Stimulated activated CD4-positive, alpha-beta T cell treated with anti-CD3 and anti-CD28 coated beads, Interleukin-2, amount 100 ng/mL, for 24 hours (primary cell): ENCODE measurements at places on chromosomes 7 and 10.
A peak's percentile ranks its signal among the peaks of the same experiment; 100 is the strongest.

- DNase-seq = no peak
Measured at GRCh38 chr10:32049113-32049512, 7.1 kb downstream of the KIF5B start.

DNA sequence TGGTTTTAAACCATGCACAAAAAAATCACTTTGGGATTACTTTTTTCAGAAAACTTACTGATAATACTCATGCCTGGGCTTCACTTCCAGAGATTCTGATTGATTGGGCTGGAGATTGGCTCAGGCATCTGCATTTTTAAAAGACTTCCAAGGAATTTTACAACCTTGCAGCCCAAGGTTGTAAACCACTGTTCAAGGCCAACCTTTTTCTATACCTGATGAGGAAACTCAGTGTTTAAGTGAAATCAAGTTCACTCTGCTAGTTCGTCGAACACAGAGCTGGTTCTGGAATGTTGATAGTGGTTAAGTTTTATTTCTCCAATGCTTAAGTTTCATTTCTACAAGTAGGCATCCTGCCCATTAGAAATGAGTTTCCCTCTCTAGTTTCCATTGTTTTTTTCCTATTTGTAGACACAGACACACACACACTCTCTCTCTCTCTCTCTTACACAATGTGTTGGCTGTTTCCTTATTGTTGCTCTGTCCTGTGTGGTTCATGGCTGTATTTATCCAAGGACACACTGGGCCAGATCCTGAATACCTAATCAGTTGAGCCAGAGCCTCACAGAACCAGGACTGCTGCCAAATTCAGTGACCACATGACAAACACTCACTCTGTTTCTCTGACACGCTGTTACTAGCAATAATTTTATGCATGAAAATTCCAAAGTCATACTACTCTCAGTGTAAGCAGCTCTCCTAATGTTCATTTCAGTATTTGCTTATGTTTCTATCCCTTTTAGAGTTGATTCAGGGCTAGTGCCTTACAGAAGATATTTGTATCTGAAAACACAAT lies 3.7 kb upstream of the IFIT1B start:
- no peak for DNase-seq

DNA sequence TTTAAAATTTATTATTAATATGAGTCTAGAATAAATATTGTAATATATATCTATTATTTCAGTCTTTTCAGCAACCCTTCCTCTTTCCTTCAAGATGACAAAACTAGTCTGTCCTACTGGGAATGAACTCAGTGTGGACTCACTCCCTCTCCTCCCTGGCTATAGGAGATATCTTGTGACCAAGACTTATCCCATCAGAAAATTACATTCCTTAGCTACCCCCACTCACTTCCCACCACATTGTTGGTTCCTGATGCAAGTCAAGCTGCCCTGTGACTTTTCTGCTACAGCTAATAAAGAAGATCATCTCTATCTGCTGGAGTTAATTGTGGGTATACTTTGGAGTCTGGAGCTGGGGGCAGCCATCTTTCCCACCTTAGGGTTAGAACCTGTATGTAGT lies 28.0 kb upstream of the MCU start:
- DNase-seq = no peak

DNA sequence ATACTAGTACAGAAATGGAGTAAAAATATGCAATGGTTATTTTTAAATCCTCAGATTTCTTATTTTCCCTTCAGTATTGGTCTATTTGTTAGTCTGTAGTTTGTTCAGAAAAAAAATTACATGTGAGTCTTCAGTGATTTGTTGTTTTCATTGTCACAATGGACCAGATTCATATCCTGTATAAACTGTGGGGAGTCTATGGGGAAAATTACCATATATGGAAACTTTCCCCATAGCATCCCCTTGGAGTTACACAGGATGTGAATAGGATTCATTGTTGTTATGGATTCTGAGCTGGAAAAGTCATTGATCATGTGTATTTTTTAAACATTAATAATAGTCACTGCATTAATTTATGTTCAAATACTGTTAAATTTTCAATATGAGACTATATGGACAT lies 72.6 kb downstream of the ST7 start:
- DNase-seq = no peak

DNA sequence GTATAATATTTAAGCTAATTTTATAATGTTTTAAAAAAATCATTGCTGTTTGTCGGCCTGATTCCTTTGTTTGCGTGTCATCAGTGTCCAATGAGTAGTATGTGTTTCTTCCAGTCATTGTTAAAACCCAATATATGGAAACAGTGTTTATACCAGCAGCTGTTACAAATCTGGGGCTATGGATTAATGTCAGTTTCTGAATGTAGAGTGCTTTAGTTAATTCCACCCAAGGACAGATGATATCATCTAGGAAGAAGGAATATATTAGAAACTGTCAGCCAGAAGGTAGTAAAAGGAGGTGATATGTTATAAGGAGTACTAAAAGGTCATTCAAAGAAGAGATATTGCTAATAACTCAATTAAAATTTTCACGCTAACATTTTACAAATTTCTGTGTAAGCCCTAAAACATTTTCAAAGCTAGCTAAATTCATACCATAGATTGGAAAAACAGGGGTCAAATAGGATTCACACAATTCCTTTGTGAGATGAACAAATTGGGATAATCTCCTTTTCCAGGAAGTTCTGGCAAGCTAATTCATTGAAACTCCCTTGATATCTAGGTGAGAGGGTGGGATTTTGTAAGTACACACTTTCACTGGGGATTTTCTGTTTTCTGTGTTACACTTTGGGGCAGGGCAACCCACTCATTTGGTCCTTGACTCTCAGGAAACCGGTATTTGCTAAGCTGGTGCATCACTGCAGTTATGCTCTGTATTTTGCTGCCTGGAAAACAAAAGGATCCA lies 448.8 kb downstream of the LRMDA start:
- no peak for DNase-seq

GRCh38 chr10:27020243-27020642 lies 80.1 kb downstream of the ANKRD26 start:
- DNase-seq = no peak

DNA sequence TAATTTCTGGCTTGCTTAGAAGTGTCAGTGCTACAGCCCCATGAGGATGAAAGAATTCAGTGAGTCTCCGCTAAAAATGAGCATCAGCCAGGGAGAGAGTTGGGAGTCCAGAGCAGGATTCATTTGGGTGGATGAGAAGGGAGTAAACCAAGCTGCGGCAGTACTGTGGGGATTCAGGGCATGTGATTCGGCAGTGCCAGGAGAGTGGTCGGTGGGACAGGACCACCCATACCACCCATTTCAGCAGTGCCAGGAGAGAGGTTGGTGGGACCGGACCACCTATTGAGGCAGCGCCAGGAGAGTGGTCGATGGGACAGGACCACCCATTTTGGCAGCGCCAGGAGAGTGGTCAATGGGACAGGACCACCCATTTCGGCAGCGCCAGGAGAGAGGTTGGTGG lies 144.2 kb downstream of the CELF2 start:
- DNase-seq = no peak

- DNase-seq = peak; percentile 58
Measured at GRCh38 chr10:75395066-75395931, 6.3 kb downstream of the ZNF503 start.

- no peak for DNase-seq
Measured at GRCh38 chr10:11014671-11015445, 2.8 kb upstream of the CELF2 start.

DNA sequence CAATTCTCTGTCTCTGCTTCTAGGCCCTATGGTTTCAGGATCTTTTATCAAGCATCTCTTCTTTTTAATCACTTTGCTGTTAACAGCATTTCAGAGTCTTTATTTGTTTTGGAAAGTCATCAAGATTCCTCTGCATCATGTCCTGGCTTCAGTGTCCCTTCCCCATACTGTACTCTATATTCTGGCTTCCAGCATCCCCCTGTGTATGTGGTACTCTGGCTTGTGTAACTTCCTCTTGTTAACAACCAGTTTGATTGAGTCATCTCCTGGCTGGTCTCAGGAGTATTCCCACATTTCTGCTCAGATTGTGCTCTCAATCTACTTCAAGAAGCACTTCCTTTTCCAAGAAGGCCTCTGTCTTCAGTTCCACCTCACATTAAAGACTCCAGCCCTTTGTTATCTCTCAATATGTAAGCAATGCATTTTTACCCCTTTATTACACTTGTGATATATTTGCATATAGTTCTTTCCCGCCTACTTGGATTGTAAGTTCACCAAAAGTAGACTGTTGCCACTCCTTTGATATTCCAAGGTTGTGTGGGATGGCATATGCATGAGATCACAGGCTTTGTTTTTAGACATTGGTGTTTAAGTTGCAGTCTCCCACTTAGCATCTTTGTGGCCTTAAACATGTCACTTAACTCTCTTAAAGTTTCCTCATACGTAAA lies 15.1 kb upstream of the ATE1 start:
- no peak for DNase-seq

DNA sequence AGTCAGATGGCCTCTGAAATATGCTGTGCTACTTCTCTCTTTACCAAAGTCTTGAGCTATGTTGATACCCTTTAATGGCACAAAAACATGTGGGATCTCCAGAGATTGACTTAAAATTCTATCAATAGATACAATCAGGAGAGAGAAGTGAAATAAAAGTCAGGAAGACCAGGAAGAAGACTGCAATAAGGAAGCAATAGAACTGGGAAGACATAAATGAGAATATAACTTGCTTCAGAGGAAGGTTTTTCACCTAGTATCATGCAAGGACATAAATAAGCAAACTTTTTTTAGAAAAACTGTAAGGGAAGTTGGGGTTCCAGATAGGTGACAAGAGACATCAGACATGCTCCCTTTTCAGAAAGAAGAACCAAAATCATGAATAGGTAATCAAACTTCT lies 227.3 kb downstream of the XPNPEP1 start:
- no peak for DNase-seq

- no peak for DNase-seq
Measured at GRCh38 chr7:98702021-98702420, 84.9 kb downstream of the NPTX2 start.

DNA sequence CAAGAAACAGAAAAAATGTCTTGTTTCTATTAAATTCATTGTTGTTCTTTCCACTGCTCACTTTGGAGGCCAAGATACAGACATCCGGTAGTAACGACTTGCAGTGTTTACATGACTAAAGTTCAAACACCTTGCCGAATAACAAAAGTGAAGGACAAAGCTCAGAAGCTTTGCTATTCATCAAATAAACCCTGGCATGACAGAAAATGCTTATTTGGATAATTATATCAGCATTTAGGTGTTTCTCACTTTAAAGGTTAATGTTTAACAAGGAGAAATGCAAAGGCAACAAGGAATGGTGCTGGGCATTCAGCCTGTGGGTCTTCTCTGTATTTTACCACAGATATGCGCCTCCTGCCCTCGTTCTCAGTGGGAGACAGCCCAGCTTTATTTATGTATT lies 5.4 kb upstream of the PTF1A start:
- DNase-seq = no peak

DNA sequence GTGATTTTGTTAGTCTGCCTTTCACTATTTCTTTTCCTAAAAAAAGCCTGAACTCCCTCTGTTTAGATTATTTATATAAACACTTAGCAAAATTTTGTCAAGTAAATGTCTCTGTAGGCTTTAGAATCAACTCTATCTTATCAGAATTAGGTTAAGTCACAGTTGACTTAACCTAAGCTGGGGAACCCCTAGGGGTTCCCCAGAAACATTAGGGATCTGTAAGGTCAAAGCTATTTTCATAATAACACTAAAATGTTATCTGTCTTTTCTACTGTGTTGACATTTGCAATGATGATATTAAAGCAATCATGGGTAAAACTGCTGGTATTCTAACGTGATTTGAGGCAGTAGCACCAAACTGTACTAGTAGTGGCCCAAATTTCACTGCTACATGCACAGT lies 24.3 kb downstream of the DYNC1I1 start:
- no peak for DNase-seq

DNA sequence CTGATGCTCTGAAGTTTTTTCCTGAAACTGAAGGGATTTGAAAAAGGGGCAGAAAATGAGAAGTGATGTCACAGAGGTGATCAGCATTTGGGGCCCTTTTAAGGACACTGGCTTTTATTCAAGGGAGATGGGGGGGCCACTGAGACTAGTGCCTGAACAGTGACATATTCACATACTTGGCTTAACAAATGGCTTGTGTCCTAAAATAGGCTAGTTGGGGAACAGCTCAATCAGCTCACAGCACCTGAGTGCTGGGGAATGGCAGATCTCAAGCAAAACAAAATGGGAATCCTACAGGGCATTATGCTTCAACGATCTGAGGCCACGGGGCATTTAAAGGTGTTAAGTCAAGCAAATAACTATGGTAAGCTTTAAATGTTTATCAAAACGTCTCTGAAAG lies 90.1 kb downstream of the UBE2H start:
- DNase-seq = no peak

DNA sequence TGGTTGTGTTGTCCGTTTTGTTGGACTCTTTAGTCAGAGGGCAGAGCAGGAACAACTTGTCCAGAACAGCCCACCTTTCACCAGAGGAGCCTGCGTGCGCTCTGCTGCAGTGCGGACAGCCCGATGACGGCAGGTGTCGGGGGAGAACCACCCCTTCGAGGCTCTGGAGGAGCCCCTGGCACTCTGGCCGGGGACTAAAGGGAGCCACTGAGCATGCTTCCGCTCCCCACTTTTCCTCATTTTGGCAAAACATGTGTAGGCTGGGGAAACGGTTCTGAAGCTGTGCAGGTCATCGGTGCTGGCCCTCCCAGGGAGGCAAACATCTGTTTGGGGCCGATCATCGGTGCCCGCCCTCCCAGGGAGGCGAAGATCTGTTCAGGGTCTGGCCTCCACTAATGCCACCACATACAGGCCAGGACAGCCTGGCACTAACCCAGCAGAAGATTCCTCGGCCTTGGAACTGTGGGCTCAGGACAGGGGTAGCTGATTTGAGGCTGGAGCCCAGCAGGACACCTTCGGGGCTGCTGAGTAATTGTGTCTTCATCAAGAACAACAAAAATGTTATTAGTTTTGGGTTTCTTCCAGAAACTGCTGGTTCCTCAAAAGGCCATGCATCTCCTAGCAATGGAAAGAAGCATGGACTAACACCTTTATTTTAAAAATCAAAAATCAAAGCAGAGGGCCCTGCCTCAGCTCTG lies 124.4 kb upstream of the TCERG1L start:
- no peak for DNase-seq

GRCh38 chr10:129694691-129695243 lies 227.7 kb downstream of the MGMT start:
- no peak for DNase-seq

GRCh38 chr10:87603196-87603595 lies 56.5 kb upstream of the PAPSS2 start:
- no peak for DNase-seq

GRCh38 chr7:43647339-43647672 lies 64.4 kb downstream of the STK17A start:
- no peak for DNase-seq

- DNase-seq = no peak
Measured at GRCh38 chr7:47191876-47192291, 390.0 kb downstream of the TNS3 start.

GRCh38 chr7:41067576-41067975 lies 635.3 kb downstream of the INHBA start:
- no peak for DNase-seq

GRCh38 chr10:95793401-95794045 lies 37.6 kb downstream of the ENTPD1 start:
- DNase-seq = no peak

GRCh38 chr10:77877441-77878344 lies 48.9 kb downstream of the DLG5 start:
- no peak for DNase-seq

- DNase-seq = no peak
Measured at GRCh38 chr7:17524746-17525145, 226.3 kb downstream of the AHR start.

- no peak for DNase-seq
Measured at GRCh38 chr7:150787321-150788281, 12.6 kb downstream of the TMEM176B start.

GRCh38 chr10:31075434-31075833 lies 43.8 kb upstream of the ZNF438 start:
- DNase-seq = no peak

GRCh38 chr10:98444314-98445006 lies 2.3 kb downstream of the HPS1 start:
- DNase-seq = no peak
